CD4-positive, alpha-beta T cell treated with Interleukin-4 for 4 hours (primary cell): ENCODE measurements at places on chromosomes 11 and 22.

DNA sequence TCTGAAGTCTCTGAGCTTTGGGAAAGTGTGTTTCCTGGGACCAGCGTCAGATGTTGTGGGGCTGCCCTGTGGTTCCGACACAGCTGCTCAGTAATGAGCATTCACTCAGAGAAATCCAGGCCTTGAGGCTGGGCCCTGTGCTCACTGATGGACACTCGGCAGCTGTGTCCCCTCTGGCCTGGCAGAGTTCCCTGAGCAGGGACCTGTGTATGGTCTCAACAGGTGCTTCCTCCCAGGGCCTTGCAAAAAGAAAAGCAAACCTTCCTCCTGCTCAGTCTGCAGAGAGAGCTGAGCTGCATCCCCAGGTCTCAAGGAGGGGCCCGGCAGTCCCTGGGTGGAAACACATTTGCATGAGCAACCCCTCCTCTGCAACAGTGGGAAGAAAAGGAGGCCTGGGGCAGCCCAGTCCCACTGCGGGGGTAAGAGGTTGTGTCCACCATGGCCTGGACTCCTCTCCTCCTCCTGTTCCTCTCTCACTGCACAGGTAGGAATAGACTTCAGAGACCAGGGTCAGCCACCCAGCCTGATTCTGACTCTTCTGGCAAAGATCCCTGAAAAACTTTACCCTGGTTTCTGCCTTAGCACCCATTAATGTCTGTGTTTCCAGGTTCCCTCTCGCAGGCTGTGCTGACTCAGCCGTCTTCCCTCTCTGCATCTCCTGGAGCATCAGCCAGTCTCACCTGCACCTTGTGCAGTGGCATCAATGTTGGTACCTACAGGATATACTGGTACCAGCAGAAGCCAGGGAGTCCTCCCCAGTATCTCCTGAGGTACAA lies 131.2 kb downstream of the VPREB1 start:
- DNase-seq = no peak

- DNase-seq = no peak
These were observed 28.7 kb upstream of the CTSD start for GRCh38 chr11:1792461-1792860.

GRCh38 chr11:116525961-116526495 lies 246.8 kb downstream of the BUD13 start:
- DNase-seq = no peak

- no peak for DNase-seq
These were observed 21.4 kb upstream of the ABCC8 start for GRCh38 chr11:17498058-17498457.

GRCh38 chr11:47396049-47396320 lies 12.4 kb upstream of the SLC39A13 start:
- DNase-seq = no peak

GRCh38 chr11:99686838-99687237 lies 666.1 kb downstream of the CNTN5 start:
- DNase-seq = no peak
